B cell (primary cell): ENCODE measurements at places on chromosomes 5 and 9.

DNA sequence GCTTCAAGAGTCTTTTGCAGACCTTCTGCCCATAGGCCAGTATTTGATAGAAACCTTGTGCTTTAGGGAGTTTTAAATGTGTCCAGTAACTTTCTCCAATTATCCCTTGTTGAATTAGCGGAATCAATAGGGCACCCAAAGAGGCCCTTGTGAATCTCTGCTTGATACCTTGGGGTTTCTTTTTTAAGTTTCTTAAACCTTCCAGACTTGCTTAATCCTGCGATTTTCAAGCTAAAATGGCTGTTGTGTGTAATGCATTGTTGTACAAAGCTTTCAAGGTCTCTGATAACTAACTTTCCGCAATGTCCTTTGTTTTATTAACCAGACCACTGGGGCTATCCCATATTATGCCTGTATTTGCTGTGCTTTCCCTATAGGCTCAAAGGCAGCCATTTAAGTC, 577.4 kb upstream of the RORB start:
- H3K27me3 ChIP-seq: no peaks in the 10 kb centered on the region
- no peaks in the 10 kb centered on the region for H3K36me3 ChIP-seq
- no peaks in the 10 kb centered on the region for H3K4me1 ChIP-seq

GRCh38 chr5:16740066-16740810, 123.4 kb upstream of the RETREG1 start:
- no peak for DNase-seq
- no peaks in the 10 kb centered on the region for H3K27me3 ChIP-seq
- no peak overlapping the region for H3K4me3 ChIP-seq
- no peak overlapping the region for H3K27ac ChIP-seq
- H3K4me1 ChIP-seq: no peaks in the 10 kb centered on the region

GRCh38 chr5:157366741-157367674, 93.0 kb upstream of the NIPAL4 start:
- H3K4me3 ChIP-seq: no peak overlapping the region
- H3K4me1 ChIP-seq: no peaks in the 10 kb centered on the region

DNA sequence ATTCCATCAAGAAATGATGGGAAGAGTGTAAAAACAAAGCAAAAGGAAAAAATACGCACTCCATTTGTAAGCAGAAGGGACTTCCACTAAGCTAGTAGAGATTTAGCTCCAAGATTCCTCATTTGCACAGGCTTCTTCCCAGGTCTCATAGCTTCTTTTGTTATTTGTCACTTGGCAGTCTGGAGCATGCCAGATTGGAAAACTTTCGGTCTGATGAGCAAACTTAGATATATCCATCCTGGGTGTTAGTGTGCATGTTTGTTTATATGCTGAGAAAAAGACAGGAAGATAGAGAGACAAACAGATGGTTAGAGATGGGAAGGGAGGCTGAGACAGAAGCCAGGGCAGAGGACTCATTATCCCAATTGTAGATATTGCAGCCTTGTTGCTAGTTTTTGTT, 1644.5 kb upstream of the NUDT12 start:
- no peaks in the 10 kb centered on the region for H3K27me3 ChIP-seq
- H3K27ac ChIP-seq: no peak overlapping the region
- no peaks in the 10 kb centered on the region for H3K4me1 ChIP-seq
- DNase-seq: no peak
- no peaks in the 10 kb centered on the region for H3K36me3 ChIP-seq

- H3K36me3 ChIP-seq: no peaks in the 10 kb centered on the region
- H3K27ac ChIP-seq: no peak overlapping the region
- no peak overlapping the region for H3K4me3 ChIP-seq
- DNase-seq: no peak
- no peaks in the 10 kb centered on the region for H3K27me3 ChIP-seq
Measured at GRCh38 chr5:83576341-83576740, 104.8 kb downstream of the VCAN start.

DNA sequence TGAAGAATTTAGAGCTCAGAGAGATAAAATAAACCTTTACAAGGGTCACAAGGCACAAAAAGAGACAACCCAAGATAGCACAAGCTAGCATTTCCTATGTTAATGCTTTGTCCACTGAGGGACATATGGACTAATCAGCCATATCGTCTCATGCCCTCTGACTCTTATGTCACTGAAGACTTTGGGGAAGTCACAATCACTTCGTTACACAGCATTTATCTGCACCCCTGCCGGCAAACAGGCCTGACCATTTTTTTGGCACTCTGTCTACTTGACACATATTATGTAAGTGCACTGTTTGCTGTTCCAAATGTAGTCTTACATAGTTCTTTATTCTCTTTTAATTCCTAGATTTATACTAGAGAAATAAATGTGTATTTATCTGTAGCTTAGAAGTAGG, 13.9 kb upstream of the BNC2 start:
- DNase-seq: no peak
- H3K4me1 ChIP-seq: no peaks in the 10 kb centered on the region
- no peak overlapping the region for H3K4me3 ChIP-seq
- H3K36me3 ChIP-seq: no peaks in the 10 kb centered on the region

GRCh38 chr5:173742432-173742816, 126.0 kb upstream of the BOD1 start:
- no peaks in the 10 kb centered on the region for H3K36me3 ChIP-seq
- DNase-seq: peak; percentile 60
- H3K27ac ChIP-seq: no peak overlapping the region

- H3K27ac ChIP-seq: no peak overlapping the region
- H3K27me3 ChIP-seq: no peaks in the 10 kb centered on the region
- no peak for DNase-seq
- no peaks in the 10 kb centered on the region for H3K4me1 ChIP-seq
- H3K36me3 ChIP-seq: peaks cover 25% of the 10 kb centered on the region
Measured at GRCh38 chr9:130858739-130859705, 24.0 kb downstream of the ABL1 start.

DNA sequence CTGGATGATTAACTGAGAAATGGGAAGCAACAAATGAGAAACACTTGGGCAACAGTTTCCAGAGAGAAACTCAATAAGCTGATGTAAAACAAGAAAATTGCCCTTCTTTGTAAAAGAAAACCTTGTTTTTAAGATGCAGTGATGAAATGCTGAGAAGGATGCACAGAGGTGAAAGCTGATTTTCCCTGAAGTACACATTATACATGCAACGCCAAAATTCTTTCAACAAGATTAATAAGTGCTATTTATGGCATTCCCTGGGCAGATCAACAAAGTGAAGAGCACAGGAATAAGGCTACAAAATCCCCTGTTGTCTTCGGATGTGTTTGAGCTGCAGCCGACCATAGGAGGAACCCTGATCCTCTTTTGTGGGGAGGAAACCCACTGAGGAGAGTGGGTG, 208.0 kb upstream of the ANKH start:
- H3K4me1 ChIP-seq: no peaks in the 10 kb centered on the region
- H3K27me3 ChIP-seq: no peaks in the 10 kb centered on the region
- H3K4me3 ChIP-seq: no peak overlapping the region
- no peaks in the 10 kb centered on the region for H3K36me3 ChIP-seq
- no peak for DNase-seq
- H3K27ac ChIP-seq: no peak overlapping the region

DNA sequence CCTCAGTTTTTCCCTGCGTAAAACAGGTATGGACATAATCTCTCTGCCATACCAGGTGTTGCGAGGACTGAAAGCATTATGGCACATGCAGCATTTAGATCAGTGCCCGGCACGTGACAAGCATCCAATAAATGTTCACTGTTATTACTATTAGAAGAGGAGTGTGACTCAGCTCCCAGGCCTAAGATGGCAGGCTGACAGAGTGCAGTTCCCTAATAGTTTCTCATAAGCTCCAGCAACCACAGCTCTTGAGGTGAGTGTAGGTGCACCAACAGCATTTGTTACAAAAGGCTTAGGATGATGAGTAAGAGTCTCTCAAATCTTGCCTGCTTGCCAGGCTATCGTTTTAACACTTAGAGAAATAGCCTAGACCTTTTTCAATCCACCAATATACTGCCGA, 28.9 kb upstream of the GLIS3 start:
- H3K36me3 ChIP-seq: no peaks in the 10 kb centered on the region
- no peak overlapping the region for H3K27ac ChIP-seq
- no peak overlapping the region for H3K4me3 ChIP-seq
- DNase-seq: no peak

GRCh38 chr5:38739011-38739704, 106.7 kb upstream of the OSMR start:
- no peak overlapping the region for H3K4me3 ChIP-seq
- no peaks in the 10 kb centered on the region for H3K4me1 ChIP-seq
- no peaks in the 10 kb centered on the region for H3K27me3 ChIP-seq
- H3K36me3 ChIP-seq: no peaks in the 10 kb centered on the region
- H3K27ac ChIP-seq: no peak overlapping the region

DNA sequence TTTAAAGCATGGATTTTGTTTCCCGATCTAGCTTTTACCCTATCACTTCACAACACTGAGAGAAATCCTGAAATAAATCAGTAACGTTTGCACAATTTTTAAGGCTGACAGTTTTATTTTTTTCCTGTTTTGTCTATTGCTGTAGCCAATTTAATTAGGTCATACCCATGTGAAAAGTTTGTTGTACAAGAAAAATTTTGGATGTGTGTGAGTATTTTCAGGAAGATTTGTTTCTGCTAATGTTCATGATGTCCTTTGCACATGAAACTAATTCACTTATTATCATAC, 237.8 kb downstream of the ARRDC3 start:
- H3K27ac ChIP-seq: no peak overlapping the region
- no peaks in the 10 kb centered on the region for H3K36me3 ChIP-seq
- no peak for DNase-seq
- no peak overlapping the region for H3K4me3 ChIP-seq
- H3K4me1 ChIP-seq: no peaks in the 10 kb centered on the region

DNA sequence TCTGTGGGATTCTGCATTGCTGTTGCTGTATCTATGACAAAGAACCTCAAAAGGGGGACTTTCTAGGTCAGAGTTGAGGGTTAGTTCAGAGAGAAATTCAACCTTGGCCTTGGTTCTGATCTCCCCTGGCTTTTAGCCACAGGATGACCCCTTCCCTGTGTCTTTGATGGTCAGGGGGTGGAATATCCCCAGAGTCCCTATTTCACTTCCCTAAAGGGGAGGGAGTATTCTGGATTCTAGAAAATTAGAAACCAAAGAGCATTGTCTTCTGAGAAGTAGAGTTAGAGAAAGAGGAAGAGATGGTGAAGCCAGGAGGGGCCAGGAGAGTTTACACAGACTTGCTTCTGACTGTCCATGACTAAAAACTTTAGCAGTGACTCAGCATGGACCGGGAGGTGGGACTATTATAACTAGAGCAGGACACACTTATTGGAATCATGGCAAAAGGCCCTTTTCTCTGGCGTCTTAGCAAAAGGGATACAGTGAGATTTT, 56.2 kb upstream of the LPAR1 start:
- H3K4me1 ChIP-seq: no peaks in the 10 kb centered on the region
- H3K4me3 ChIP-seq: no peak overlapping the region
- no peaks in the 10 kb centered on the region for H3K36me3 ChIP-seq
- no peaks in the 10 kb centered on the region for H3K27me3 ChIP-seq
- H3K27ac ChIP-seq: no peak overlapping the region

DNA sequence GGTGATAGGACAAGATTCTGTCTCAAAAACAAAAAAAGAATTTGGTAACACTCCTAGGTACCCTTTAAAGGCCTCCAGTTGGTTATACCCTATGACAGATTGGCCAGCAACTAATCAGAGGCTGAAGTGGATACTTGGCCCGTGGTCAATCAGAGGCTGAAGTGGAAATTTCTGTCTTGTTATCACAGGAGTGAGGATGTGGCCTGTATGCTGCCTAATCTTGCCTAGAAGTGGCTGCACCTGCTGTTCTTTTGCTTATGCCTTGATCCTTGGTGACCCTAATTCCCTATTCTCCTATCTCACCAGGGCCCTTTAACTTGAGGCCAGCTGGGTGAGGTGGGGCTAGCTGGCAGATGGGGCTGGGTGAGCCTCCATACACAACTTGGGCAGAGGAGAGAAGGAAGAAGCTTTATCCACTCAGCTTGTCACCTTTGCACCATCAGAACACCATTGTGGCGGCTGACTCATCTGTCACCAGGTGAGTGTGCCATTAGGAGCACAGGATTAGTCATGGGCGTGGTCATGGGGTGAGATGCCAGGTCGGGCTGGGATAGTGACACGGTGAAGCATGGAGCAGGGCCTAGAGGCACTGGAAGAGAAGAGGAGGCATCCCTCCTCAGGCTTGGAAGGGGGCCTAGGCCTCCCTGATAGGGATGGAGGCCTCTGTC, 41.5 kb downstream of the SAR1B start:
- H3K27me3 ChIP-seq: no peaks in the 10 kb centered on the region
- H3K4me3 ChIP-seq: no peak overlapping the region
- no peaks in the 10 kb centered on the region for H3K36me3 ChIP-seq
- H3K27ac ChIP-seq: no peak overlapping the region
- peaks cover 3% of the 10 kb centered on the region for H3K4me1 ChIP-seq
- DNase-seq: no peak

- no peaks in the 10 kb centered on the region for H3K27me3 ChIP-seq
- no peak for DNase-seq
- no peak overlapping the region for H3K4me3 ChIP-seq
- H3K4me1 ChIP-seq: no peaks in the 10 kb centered on the region
- no peak overlapping the region for H3K27ac ChIP-seq
- H3K36me3 ChIP-seq: no peaks in the 10 kb centered on the region
Measured at GRCh38 chr5:150515446-150515845, 7.5 kb downstream of the NDST1 start.

GRCh38 chr5:131264451-131265099, 722 bp downstream of the CDC42SE2 start:
- H3K4me3 ChIP-seq: peak overlapping the region; percentile 95
- no peaks in the 10 kb centered on the region for H3K36me3 ChIP-seq
- DNase-seq: peak; percentile 67
- peaks cover 44% of the 10 kb centered on the region for H3K4me1 ChIP-seq
- no peaks in the 10 kb centered on the region for H3K27me3 ChIP-seq

GRCh38 chr5:14364096-14364495, 217.5 kb upstream of the OTULINL start:
- peaks cover 10% of the 10 kb centered on the region for H3K4me1 ChIP-seq
- no peaks in the 10 kb centered on the region for H3K27me3 ChIP-seq
- no peak for DNase-seq
- peaks cover 25% of the 10 kb centered on the region for H3K36me3 ChIP-seq

DNA sequence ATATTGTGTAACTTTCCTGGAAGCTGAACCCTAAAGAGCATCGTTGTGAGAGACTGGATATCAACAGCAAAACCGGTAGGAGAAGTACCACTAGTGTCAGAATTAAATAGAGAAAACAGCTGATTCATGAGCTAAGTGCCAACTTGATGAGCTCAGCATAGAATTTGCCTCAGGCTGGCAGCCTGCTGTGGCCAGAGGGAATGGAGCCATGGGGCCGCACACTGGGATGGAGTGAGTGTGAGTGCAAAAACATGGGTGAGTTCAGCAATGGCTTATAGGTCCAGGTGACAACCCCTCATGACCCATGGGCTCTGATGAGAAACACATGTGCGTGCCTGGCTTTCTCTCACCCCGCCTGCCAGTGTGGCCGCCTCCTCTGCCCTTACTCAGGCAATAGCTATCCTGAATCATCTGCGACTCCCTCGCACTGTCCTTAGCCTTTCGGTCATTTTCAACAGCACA, 25.4 kb downstream of the ADAMTS16 start:
- DNase-seq: no peak
- no peak overlapping the region for H3K27ac ChIP-seq
- no peaks in the 10 kb centered on the region for H3K36me3 ChIP-seq
- H3K4me3 ChIP-seq: no peak overlapping the region

GRCh38 chr5:119532637-119533036, 80.3 kb downstream of the HSD17B4 start:
- H3K27me3 ChIP-seq: no peaks in the 10 kb centered on the region
- no peak overlapping the region for H3K27ac ChIP-seq
- no peaks in the 10 kb centered on the region for H3K4me1 ChIP-seq
- H3K36me3 ChIP-seq: peaks cover 9% of the 10 kb centered on the region
